LoVo (cell line): ENCODE measurements at places on chromosomes 6 and 20.

- no peak for DNase-seq
Measured at GRCh38 chr6:151566557-151566956, 72.7 kb downstream of the CCDC170 start.

- DNase-seq, result no peak
Measured at GRCh38 chr20:699811-700338, 24.3 kb upstream of the SCRT2 start.

DNA sequence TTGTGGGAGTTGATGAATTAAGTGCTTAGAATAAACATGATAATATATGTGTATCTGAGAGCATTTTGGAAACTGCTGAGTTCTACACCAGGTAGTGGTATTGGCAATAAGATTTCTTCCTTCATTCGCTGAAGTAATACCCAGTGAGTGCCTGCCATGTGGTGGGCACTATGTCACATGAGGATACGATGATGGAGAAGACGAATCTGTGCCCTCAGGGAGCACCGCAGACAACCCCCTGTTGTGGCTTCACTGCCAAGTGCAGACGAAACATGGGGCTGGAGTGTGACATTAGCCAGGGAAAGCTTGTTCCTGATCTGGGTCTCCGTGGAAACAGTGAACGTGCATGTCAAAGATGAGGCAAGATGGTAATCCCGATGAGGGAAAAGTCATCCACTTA is 7.9 kb downstream of the ZNF76 start:
- no peak for DNase-seq

- no peak for DNase-seq
Measured at GRCh38 chr20:32421290-32421689, 63.2 kb downstream of the ASXL1 start.
